Activated naive CD8-positive, alpha-beta T cell treated with anti-CD3 and anti-CD28 coated beads for 36 hours (primary cell): ENCODE measurements at places on chromosomes 6 and 20. TPM values are rescaled to one million over a fixed set of nuclear protein-coding genes. Genes with fewer than 3 reads are reported as not detected.

The SLC26A8 gene
- not detected for total RNA-seq

The MED20 gene
- 19.8 TPM for total RNA-seq

The TSHZ2 gene
- total RNA-seq = 0.54 TPM

The KCNG1 gene
- 1.0 TPM for total RNA-seq

The TNFRSF21 gene
- 3.1 TPM for total RNA-seq

The ZSWIM1 gene
- 10.6 TPM for total RNA-seq

GRCh38 chr20:2022163-2022562 is 28.3 kb upstream of the PDYN start:
- no peaks in the 10 kb centered on the region for H3K4me1 ChIP-seq
- H3K4me3 ChIP-seq = no peak overlapping the region
- no peaks in the 10 kb centered on the region for H3K36me3 ChIP-seq
- no peak for DNase-seq
- H3K27me3 ChIP-seq = peaks cover 41% of the 10 kb centered on the region
- H3K27ac ChIP-seq = no peak overlapping the region

- peaks cover 35% of the 10 kb centered on the region for H3K36me3 ChIP-seq
- H3K4me1 ChIP-seq = peaks cover 28% of the 10 kb centered on the region
- no peak for DNase-seq
- peak overlapping the region; percentile 26 for H3K27ac ChIP-seq
- no peak overlapping the region for H3K4me3 ChIP-seq
- no peaks in the 10 kb centered on the region for H3K27me3 ChIP-seq
Observed at GRCh38 chr6:45206793-45207492, 121.2 kb upstream of the RUNX2 start.

GRCh38 chr6:166109608-166110007 is 58.0 kb downstream of the TBXT start:
- no peak for DNase-seq
- no peaks in the 10 kb centered on the region for H3K36me3 ChIP-seq
- H3K27me3 ChIP-seq = peaks cover 44% of the 10 kb centered on the region
- no peak overlapping the region for H3K4me3 ChIP-seq
- H3K27ac ChIP-seq = no peak overlapping the region

DNA sequence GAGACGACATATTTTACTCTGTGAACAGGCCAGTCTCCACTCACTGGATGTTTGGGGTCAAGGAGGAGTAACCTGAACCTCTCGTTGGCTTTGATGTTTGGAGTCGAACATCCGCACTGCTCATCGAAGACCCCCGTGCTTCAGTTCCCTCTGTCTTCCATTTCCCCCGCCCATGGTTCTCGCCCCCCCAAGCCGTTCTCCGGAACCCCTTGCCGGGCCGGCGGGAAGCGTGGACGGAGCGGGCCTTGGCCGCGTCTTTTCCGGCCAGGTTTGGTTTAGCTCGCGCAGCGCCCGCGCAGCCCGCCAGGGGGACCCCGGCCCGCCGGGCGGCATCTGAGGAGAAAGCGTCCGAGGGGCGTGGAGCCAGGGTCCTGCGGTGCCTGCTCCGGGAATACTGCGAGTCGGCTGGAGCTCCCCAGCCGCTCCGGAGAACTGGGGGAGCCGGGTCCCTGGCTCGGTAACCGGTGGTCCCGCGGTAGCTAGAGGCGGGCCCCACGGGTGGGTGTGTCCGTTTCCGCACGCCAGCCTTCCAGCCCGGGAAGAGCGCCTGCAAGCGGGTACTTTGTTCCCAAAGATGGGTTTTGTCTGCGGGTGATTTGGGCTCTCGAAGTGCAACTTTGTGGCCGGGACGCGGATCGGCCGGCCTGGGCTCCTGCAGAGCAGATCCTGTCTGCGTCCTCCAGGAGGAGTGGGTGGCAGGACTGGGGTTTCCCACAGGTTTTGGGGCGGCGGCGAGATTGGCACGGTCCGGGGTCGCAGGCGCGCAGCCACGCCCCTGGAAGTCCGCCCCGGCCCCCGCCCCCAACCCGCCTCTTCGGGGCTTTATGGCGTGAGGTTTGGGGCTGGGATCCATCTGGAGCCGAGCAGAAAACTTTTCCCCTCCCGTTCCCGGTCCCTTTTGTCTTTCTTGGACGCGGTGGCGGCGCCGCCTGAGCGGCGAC is at the start of gene TMEM200A:
TMEM200A (plus strand) TSS at position 852 of the 941 bp plus-strand sequence. CDS start 74,406 bp downstream, outside the sequence.
- peaks cover 13% of the 10 kb centered on the region for H3K4me1 ChIP-seq
- H3K4me3 ChIP-seq = peak within 1 kb of the TSS; percentile 70
- no peak within 1 kb of the TSS for H3K27ac ChIP-seq
- peaks cover 46% of the 10 kb centered on the region for H3K27me3 ChIP-seq

DNA sequence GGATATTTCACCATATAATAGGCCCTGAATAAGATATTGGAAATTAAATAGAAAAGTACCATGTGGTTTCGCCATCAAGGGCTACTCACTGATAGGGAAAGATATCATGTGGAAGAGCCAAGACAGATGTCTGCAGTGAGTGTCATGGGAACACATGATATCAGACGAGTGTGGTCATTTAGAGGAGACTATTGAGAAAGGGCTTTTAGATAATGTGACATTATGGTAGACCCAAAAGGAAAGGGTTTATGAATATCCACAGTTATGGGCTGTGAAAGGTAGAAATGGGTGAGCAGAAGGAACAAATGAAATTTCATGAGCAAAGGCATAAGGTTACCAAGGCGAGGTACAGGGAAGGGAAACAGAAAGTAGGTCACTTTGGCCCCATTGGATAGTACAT is 182.3 kb upstream of the PRSS16 start:
- peaks cover 13% of the 10 kb centered on the region for H3K27me3 ChIP-seq
- H3K36me3 ChIP-seq = no peaks in the 10 kb centered on the region
- H3K4me1 ChIP-seq = no peaks in the 10 kb centered on the region
- H3K4me3 ChIP-seq = no peak overlapping the region
- DNase-seq = no peak

- H3K27me3 ChIP-seq = no peaks in the 10 kb centered on the region
- H3K4me3 ChIP-seq = peak overlapping the region; percentile 94
- peak; percentile 87 for DNase-seq
- H3K27ac ChIP-seq = peak overlapping the region; percentile 98
Observed at GRCh38 chr6:32969685-32970412, 1.5 kb downstream of the BRD2 start.

DNA sequence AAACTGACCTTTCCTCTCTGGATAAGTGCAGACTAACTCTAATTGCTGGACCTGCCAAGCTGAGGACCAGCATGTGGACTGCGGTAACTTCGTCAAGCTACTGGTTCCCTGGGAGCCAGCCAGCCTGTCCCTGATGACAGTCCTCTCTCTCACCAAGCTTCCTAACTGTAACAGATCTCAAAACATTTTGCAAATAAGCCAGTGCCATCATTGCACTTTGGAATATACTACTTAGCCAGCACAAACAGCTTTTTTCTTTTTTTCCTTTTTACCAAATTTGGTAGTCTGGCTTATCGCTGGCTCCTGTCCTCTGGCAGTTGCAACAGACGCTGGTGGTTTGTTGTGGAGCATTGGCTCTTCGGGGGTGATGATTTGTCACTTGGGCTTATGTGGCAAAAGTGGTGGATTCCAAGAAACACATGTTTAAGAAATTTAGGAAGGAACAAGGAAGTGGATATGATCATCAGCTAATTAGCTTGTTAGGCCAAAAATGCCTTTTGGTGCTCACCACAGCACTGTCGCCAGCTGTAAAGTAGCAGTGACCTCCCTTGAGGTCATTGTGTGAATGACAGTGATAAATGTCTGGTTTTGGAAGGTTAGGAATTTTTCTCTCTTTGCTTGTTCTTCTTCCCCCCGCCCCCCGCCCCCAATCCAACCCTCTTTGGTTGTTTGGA is 171.7 kb downstream of the CLIC5 start:
- no peaks in the 10 kb centered on the region for H3K4me1 ChIP-seq
- no peak for DNase-seq
- no peaks in the 10 kb centered on the region for H3K27me3 ChIP-seq
- H3K4me3 ChIP-seq = no peak overlapping the region

GRCh38 chr6:25485821-25486534 is 166.0 kb upstream of the SCGN start:
- H3K27me3 ChIP-seq = no peaks in the 10 kb centered on the region
- H3K27ac ChIP-seq = no peak overlapping the region
- peaks cover 7% of the 10 kb centered on the region for H3K36me3 ChIP-seq
- no peak for DNase-seq

DNA sequence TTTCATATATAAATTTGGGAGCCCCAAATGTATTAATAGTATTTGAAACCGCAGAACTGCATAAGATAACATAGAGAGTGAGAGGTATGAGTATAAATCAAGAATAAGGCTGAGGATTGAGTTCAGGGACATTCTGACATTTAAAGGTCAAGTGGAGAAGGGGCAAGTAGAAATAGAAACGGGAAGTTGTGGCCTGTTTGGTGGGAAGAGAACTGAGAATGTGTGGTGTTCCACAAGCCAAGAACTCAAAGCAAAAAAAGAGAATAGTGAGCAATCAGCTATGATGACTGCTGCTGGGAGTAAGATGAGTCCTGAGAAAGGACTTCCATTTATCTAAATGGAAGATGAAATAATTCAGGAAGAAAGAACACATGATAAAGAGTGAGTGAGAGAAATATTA is 418.4 kb downstream of the CD109 start:
- DNase-seq = no peak
- H3K4me1 ChIP-seq = peaks cover 3% of the 10 kb centered on the region
- no peaks in the 10 kb centered on the region for H3K27me3 ChIP-seq
- no peak overlapping the region for H3K4me3 ChIP-seq
- no peaks in the 10 kb centered on the region for H3K36me3 ChIP-seq

GRCh38 chr6:40511884-40512283 is 75.3 kb downstream of the LRFN2 start:
- DNase-seq = no peak
- H3K27ac ChIP-seq = no peak overlapping the region
- H3K27me3 ChIP-seq = no peaks in the 10 kb centered on the region
- no peaks in the 10 kb centered on the region for H3K36me3 ChIP-seq
- H3K4me1 ChIP-seq = no peaks in the 10 kb centered on the region
- no peak overlapping the region for H3K4me3 ChIP-seq

DNA sequence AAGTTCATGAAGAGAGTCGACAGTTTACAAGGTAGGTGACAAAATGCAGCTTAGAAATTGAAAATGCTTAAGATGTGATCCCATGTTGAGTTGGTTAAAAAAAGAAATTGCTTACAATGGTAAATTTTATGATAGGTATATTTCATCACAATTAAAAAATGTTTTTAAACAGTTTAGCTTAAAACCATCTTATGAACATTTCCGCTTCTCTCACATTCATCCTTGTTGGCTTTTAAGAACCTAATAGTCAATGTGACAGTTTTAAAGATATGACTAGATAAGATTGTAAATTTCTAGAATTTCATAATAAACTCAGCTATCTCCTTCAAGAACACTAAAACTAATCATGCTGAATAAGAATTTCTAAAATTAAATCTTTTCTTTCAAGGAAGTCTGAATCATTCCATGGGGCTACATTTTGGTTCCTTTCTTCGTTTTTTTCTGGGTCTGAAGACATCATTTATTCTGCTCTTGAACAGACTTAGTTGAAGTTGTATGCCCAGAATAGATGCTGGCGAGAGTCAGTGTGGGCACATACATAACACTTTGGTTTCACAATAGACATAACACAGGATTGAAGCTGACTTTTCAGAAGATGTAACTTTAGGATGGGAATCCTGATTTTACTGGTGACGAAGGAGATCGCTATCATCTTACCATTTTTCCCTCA is 35.9 kb upstream of the LTV1 start:
- peak overlapping the region; percentile 93 for H3K27ac ChIP-seq
- H3K4me1 ChIP-seq = peaks cover 47% of the 10 kb centered on the region
- no peaks in the 10 kb centered on the region for H3K27me3 ChIP-seq
- peaks cover 43% of the 10 kb centered on the region for H3K36me3 ChIP-seq

- H3K4me1 ChIP-seq = no peaks in the 10 kb centered on the region
- no peak overlapping the region for H3K27ac ChIP-seq
- DNase-seq = no peak
- H3K27me3 ChIP-seq = no peaks in the 10 kb centered on the region
- peaks cover 2% of the 10 kb centered on the region for H3K36me3 ChIP-seq
Observed at GRCh38 chr6:143264986-143265764, 185.3 kb downstream of the ADAT2 start.

DNA sequence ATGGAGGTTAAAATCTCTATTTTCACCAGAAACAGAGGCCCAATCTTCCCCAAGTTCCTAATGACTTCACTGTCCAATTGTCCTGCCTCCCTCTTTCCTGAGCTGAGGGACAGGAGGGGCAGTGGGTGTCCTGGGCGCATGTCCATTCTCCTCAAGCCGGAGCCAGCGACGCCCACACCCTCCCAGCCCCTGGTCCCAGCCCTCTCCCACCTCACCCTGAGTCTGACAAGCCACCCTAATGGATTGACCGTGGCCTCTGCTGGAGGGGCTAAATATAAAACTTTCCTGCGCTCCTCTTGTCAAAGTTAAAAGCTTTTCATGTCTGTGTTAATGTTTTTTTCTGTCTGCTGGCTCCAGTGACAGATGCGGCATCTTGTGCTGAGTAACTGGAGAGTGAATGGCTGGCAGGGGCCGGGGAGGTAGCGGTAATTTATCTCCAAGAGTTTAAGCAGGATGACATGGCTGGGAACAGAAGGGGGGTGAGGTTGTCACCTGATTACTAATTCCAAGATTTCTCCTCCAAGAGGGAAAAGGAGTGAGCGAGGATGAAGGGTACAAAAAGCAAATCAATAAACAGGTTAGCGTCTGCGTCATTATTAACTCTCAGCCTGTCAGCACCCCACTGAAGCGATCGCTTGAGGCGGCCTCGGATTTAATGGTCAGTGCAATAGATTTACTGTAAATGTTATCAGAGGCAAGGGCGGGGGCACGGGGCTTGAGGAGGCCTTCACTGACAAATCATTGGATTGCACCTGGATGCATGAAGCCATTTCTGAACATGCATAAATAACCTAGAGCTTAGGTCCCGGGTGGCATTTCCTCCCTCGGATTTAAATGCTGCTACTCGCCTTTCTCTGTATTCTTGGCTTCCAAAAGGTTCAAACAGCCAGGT is 118.1 kb upstream of the MAFB start:
- H3K4me3 ChIP-seq = no peak overlapping the region
- no peaks in the 10 kb centered on the region for H3K4me1 ChIP-seq
- no peaks in the 10 kb centered on the region for H3K27me3 ChIP-seq
- no peaks in the 10 kb centered on the region for H3K36me3 ChIP-seq

GRCh38 chr6:122322824-122323223 is 76.6 kb upstream of the HSF2 start:
- no peaks in the 10 kb centered on the region for H3K27me3 ChIP-seq
- H3K27ac ChIP-seq = peak overlapping the region; percentile 66
- H3K36me3 ChIP-seq = no peaks in the 10 kb centered on the region
- H3K4me3 ChIP-seq = peak overlapping the region; percentile 85
- DNase-seq = no peak

DNA sequence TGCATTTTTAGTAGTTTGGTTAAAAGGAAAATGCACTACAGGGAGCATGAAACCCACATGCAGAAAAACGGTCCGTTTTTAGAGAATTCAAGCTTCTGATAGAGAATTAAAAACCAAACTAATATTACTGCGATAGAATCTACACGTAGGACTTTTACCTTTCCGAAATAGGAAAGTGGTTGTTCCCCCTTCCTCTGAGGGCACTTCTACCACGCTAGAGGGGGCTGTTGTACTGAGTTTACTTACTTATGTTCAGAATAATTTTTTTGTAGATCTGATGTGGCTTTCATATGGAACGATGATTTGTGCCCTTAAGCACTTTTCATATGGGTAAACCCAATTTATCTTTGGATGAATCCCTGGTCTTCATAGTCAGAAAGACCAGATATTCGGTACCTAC is 264.3 kb upstream of the PLN start:
- peak; percentile 12 for DNase-seq
- peaks cover 7% of the 10 kb centered on the region for H3K4me1 ChIP-seq
- H3K27ac ChIP-seq = no peak overlapping the region
- peaks cover 17% of the 10 kb centered on the region for H3K27me3 ChIP-seq
